Hematopoietic multipotent progenitor cell treated with erythropoietin and hydrocortisone succinate and interleukin-3 and kit ligand, for 8 days (in vitro differentiated cells): ENCODE measurements at places on chromosomes 5 and 9.

GRCh38 chr5:72436796-72437471 is 70.3 kb downstream of the ZNF366 start:
- peak; percentile 6 for DNase-seq

DNA sequence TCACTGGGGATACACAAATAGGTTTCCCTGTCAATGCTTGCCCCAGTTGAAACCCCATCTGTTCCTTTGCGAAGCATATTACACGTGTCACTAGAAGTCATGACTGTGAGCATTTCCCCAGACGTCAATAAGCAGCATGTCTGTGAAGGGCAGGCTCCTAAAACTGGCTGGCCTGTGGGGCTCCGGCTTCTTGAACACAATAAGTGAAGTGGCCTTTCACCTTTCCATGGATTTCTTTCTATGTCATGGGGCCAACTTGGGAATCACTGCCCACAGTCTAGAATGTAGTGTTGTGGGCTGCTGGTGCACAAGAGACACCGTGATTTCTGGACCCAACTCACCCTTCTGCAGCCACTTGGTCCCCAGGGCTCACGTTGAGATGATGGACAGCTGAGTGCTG is 60.4 kb upstream of the CTSL start:
- DNase-seq, result no peak

DNA sequence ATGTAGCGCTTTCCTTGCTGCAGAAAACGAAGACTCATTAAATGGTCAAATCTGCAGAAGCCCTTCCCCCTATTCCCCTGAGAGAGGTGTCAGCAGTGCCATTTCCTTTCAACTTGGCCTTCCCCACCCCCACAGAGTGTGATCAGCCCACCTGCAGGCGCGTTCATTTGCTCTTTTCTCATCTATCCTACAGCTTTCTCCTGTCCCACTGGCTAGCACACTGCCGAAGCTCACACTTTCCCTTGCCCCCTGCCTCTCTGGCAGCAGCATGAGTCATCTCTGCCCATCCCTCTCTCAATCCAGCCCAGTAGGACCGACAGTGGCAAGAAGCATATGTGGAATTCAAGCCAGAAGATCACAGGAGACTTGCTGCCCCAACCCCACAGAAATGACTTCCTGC is 213.8 kb downstream of the FAM114A2 start:
- no peak for DNase-seq

GRCh38 chr9:88799541-88800328 is 191.5 kb upstream of the S1PR3 start:
- no peak for DNase-seq

GRCh38 chr5:78514427-78515330 is 133.9 kb downstream of the LHFPL2 start:
- no peak for DNase-seq
